ENCODE measurements at places on chromosomes 2 and 18. TPM values are rescaled to one million over a fixed set of nuclear protein-coding genes. Genes with fewer than 3 reads are reported as not detected.

Gene GRP
- not detected for total RNA-seq

Gene CYTIP
- 1.4 TPM for total RNA-seq

Gene SERPINB7
- 0.36 TPM for total RNA-seq

Gene HOXD13
- total RNA-seq = not detected

Gene NTSR2
- total RNA-seq = not detected

Gene TRIB2
- 79.6 TPM for total RNA-seq

Gene EN1
- 0.29 TPM for total RNA-seq

Gene ASPRV1
- 0.29 TPM for total RNA-seq

Gene ALK
- under 0.01 TPM for total RNA-seq

Gene NEUROD1
- not detected for total RNA-seq

Gene HSPE1
- total RNA-seq = 23.5 TPM

GRCh38 chr18:56066524-56067213, 478.7 kb upstream of the TCF4 start:
- no peak for DNase-seq

DNA sequence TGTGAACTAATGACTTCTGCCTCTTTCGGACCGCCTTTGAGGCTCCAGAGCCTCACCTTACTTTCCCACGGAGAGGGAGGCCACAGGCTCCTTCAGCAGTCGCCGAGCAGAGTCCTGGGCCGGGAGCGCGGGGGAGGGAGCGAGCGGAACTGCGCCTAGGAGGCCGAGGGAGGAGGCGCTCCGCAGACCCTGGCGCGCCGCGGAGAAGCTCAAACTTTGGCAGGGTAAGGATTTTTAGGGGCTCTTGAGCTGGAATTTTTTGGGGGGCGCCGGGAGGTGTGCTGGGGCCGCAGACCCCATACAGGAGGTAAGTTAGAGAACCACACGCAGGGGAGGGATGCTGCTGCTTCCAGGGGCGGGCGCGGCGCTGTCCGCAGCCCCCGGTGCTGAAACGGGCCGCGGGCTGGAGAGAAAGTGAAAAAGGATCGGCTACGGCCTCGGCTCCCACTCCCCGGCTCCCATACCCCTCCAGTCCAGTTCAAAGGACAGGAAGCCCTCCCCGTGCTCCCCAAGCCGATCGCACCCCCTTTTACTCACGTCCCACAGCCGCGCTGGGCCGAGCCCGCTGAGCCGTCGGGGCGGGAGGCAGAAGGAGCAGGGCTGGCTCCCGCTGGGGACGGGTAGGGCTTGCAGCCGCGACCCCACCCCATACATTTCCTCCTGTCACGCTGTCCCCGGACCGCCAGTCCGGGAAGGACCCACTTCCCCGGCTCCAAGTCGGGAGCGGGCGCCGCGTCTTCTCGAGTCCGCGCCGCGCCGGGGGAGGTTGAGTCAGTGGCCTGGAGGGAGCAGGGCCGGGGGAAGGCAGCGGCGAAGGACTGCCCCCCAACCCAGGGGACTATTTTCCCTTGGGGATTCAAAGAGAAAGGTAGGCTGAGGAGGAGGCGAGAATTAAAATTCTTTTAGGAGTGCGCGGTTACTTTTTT, at the start of gene CNGA3:
TSS of gene CNGA3 (plus strand) at position 146 of the 926 bp plus-strand sequence. CDS start 23,520 bp downstream, outside the sequence.
- peak; percentile 94 for DNase-seq

DNA sequence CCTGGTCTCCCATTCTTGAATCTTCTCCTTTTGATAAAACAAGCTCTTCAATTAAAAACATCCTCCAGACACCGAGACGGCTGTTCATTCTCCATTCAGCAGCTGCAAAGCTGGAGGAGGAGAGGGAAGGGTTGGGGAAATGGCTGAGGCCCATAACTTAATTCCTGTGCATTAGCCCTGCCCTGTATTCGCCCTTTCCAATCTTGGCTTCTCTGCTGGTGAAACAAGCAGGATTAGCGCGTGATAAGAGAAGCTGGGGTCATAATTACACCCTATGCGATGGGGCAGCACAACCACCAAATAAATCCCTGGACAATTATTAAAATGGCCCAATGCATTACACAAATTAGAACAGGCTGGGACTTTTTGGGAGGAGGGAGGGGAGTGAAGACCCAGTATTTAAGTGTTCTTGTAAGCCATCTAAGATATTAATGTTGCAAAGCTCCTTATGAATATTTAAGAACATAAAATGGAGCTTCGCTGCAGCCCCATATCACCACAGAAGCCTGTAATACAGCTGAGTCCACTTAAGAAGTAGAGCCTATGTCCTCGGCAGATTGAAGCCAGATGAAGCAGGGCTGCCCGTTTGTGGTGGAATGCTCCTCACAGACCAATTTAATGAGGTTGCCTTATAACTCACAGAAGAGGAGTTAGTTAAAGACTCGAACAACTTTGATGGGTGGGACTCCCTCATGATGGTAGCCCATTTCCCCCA, 176.6 kb upstream of the SKOR2 start:
- no peak for DNase-seq

DNA sequence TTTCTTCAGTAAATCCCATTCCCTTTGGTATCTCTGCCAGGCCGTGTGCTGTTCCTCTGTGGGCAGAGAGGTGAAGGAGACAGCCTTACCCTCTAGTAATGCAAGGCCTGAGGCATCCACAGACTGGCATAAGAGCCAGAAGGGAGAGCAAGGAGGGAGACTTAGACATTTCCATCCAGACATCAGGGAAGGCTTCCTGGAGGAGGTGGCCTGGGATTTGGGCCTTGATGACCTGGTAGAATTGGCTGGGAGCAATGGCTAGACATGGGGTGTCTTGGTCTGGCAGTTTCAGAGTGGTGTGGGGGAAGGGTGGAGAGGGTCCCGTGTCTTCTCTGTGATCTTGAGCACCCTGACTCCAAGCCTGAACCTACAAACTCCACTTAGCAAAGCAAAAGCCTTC, 81.8 kb downstream of the RHOB start:
- peak; percentile 5 for DNase-seq

DNA sequence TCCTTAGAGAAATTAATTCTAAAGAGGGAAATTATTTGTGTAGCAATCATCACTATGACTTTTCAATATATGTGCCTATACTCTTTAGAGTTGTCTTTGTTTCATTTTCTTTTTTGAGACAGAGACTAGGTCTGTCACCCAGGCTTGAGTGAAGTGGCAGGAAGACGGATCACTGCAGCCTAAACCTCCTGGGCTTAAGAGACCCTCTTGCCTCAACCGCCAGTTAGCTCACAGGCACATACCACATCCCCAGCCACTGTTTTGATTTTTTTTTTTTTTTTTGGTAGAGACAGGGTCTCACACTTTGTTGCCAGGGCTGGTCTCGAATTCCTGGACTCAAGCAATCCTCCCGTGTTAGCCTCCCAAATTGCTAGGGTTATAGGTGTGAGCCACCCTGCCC, 12.4 kb downstream of the YWHAQ start:
- DNase-seq = no peak

GRCh38 chr18:24616653-24617052, 156.2 kb downstream of the HRH4 start:
- no peak for DNase-seq

DNA sequence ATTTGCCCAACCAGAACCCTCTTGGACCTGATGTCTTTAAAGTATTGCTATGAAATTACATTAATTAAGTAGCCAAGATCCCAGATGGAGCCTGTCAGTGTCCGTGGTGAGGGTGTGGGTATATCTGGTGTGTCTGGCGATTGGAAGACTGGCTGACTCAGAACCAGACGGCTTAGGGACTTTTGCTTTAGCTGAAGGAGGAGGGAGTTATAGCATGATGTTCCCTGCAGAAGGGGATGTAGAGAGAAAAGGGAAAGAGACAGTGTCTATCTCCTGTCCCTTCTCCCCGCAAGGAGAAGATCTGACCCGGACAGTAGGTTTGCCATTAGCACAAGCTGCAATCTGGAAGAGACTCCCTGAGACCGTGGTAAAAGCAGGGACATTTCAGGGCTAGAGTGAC, 60.6 kb downstream of the POU3F3 start:
- no peak for DNase-seq

GRCh38 chr18:52537261-52537660, 197.3 kb downstream of the DCC start:
- no peak for DNase-seq

DNA sequence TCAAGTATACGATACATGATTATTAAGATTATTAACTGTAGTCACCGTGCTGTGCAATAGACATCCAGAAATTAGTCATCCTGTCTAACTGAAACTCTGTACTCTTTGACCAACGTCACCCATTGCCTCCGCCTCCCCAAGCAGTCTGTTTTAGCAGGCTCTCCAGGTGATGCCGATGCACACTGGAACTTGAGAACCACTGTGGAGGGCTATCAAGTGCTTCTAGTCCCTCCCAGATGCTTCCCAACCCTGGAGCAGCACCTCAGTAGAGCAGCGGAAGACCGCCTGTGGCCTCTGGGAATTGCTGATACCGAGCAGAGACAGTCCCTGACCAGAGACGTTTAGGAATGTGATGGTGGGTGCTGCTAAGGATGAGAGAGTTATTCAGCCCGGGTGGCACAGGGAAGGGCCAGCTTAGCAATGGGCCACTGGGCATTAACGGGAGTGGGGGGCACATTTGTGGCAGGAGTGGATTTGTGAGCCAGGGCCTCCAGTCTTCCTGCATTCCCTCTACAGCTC, 50.7 kb downstream of the LIPG start:
- no peak for DNase-seq

DNA sequence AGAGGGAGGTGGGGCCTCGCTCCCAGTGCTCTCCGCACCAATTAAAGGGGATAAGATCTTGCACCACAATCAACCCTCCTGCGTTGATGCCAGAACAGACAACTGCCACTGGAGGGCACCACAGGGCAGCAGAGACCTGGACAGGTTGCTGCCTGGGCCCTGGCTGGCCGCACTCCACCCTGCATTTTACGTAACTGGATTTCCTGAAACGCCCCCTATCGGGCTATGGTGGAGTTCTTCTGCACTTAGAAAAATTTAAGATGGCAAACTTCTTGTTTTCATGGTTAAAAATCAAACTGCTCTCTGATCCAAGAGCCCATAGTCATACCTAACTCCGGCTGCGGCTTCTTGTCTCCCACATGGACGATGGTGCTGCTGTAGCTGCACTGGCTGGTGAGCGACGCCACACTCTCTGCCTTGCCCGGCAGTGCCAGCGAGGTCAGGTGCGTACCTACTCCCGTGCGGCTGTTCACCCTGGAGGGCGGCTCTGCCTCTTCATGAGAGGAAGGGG, 16.8 kb upstream of the HES6 start:
- peak; percentile 96 for DNase-seq

GRCh38 chr2:37917281-37918228, 7.5 kb upstream of the RMDN2 start:
- DNase-seq = no peak

- DNase-seq = no peak
These were observed 64.2 kb upstream of the TMEM17 start for GRCh38 chr2:62569907-62570841.

DNA sequence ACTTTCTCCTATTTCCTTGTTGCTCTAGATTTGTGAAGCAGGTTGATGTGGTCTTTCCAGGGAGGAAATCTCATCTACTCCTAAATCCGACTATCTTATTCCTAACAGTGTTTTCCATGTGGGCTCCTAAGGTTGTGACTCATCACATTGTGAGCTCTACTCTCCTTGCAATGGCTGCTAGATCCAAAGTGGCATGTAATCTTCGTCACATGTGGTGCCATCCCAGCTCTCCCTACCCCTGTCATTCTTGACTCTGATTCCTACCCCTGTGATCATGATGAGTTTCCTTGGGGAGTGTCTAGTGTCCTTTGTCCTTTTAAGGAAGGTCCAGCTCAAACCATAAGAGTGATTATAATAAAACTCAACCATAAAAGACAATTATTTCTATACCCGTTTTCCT, 47.3 kb upstream of the GULP1 start:
- DNase-seq = peak; percentile 62

GRCh38 chr2:47227532-47228279, 72.6 kb upstream of the STPG4 start:
- no peak for DNase-seq

GRCh38 chr18:46257366-46257765, 153.2 kb downstream of the HAUS1 start:
- DNase-seq = no peak

DNA sequence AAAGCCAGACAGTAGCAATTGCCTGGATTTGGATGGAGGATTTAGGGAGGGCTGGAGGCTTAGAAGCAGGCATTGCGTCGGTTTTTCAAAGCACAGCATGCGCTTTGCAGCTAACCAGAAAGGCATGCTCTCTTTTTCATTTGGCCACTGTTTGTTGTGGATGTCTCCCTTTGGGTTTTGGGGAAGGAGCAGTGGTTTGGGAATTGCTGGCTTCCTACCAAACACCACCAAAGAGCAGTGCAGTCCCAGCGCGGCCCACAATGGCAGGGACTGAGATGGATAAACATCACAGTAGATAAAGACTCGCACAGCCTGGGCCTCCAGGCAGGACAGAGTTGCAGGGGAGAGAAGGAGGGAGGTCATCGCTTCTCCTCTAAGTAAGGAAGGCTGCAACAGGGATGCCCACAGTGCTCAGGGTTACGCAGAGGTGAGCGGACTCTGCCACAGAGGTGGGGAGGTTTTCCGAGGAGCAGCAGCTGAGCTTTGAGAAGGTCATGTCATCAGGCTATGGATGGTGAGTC, 148.5 kb downstream of the MYT1L start:
- no peak for DNase-seq

- no peak for DNase-seq
These were observed 547.5 kb upstream of the NRXN1 start for GRCh38 chr2:51579412-51579811.

- DNase-seq = no peak
These were observed 53.2 kb upstream of the UBE2E3 start for GRCh38 chr2:180927030-180927686.

GRCh38 chr2:42288811-42289210, 72.2 kb downstream of the COX7A2L start:
- DNase-seq = no peak

DNA sequence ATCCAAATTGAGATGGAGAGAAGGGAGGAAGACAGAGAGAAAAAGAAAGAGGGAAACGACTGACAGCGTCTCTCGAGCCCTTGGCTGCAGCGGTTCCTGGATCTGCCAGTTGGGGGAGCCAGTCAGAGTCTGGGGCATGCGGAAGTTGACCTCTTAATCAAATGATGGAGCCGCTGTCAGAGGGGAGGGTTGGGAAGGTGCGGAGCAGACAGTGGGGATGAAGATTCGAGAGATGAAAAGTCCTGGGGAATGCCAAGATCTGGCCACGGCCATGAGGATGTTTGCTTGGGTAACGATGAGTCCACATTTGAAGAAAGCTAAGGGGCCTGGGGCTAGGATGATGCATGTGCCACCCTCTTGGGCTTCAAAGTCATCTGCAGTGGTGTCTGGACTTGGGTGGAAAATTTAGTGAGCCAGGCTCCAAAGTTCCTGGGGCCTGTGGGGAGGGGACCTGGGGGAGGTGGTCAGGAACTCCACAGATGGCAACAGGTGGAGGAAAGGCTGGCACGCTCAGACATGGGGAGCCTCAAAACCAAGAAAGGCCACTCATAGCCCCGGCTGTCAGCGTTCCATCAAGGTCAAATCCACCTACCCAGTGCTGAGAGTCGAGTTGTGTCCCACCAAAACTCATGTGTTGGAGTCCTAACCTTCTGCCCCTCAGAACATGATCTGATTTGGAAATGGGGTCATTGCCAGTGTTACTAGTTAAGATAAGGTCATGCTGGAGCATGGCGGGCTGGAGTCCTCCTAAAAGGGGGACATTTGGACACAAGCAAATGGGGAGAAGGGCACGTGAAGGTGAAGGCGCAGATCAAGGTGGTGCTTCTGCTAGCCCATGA, 200.1 kb downstream of the NDUFA10 start:
- DNase-seq = peak; percentile 37

GRCh38 chr2:239312741-239313667, 87.8 kb downstream of the HDAC4 start:
- DNase-seq = no peak

All from osteoblast (primary cell).